ENCODE measurements at places on chromosomes 16 and 17.

DNA sequence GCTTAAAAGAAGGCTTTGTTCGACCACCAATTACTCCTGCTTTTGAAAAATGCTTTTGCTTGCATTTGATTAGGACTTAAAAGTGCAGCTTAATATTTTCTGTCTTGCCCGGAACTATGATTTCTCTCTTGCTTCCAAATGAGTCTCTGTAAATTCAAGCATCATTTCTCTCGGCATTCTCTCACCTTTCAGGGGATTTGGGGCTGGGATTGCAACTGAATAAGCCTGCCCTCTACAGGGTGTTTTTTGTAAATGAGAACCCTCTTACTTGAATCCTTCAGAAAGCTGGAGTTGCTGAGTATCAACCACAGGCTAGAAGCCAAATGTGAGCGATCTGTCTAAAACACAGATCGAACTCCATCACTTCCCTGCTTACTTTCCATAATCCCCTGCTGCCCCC lies 234.6 kb downstream of the TMEM114 start:
- DNase-seq, result no peak

DNA sequence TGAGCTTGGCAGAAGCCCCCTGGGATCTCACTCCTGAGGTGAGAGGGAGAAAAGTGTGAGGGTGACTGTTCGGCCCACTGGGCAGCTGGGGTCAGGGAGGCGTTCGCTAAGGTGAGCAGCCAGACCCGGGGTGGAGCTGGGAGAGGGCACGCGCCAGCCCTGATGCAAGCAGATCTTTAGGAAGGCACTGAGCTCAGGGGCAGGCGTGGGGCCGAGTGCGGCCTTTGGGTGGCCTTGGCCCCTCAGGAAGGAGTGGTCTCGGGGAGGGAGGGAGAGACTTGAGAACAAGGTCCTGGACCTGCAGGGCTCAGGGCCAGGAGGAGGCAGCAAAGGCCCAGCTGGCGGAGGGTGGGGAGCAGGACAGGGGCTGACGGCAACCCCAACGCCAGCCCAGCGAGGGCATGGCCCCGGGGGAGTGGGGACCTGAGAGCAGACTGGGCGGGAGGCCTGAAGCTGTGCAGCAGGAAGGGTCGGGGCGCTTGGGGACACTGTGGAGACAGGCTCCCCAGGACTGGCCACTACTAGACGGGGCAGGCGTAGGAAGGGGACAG lies 14.5 kb upstream of the WDR45B start:
- no peak for DNase-seq

- DNase-seq, result no peak
These were observed 4.4 kb downstream of the SERPINF2 start for GRCh38 chr17:1746975-1747543.

GRCh38 chr16:11734653-11735043 lies 8.0 kb downstream of the TXNDC11 start:
- DNase-seq, result no peak

GRCh38 chr17:79029327-79030009 lies 5.5 kb downstream of the C1QTNF1 start:
- no peak for DNase-seq

DNA sequence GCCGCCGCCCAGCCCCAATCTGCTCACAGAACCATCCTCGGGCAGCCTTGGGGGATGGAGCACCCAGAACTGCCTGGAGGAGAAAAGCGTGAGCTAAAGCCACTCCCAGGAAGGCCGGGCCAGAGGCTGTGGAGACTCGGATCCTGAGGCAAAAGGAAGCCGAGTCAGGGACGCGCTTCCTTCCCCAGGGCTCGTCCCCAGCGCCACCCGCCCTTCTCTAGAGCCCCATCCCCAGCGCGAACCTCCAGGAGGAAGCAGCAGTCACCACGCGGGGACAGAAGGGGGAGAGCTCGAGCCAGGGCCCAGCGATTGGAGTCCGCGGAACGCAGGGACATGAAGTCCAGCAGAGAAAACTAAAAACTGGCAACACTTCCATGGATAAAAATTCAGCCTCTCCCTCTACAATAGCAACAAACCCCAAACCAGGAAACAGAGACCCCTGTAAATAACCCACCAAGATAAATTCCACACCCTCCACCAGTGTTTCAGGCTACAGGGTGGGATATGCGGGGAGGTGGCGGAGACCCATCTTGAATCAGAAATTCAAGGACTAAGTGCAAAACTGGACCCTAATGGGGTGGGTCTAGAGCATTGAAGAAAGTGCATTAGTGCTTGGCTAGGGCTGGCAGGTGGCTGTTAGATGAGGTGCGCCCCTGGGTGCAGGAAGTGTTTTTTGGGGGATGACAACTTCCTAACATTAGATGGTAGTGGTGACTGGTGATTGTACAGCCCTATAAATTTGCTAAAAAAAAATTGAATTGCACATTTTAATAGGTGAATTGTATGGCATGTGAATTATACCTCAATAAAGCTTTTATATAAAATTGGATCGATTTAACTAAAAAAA lies 116.1 kb upstream of the METRNL start:
- peak; percentile 93 for DNase-seq

- no peak for DNase-seq
These were observed 225.0 kb downstream of the C16orf78 start for GRCh38 chr16:49598383-49599170.

GRCh38 chr16:17803625-17804410 lies 333.1 kb upstream of the XYLT1 start:
- DNase-seq, result peak; percentile 98

- no peak for DNase-seq
These were observed 14.9 kb upstream of the NFATC3 start for GRCh38 chr16:68070249-68070730.

DNA sequence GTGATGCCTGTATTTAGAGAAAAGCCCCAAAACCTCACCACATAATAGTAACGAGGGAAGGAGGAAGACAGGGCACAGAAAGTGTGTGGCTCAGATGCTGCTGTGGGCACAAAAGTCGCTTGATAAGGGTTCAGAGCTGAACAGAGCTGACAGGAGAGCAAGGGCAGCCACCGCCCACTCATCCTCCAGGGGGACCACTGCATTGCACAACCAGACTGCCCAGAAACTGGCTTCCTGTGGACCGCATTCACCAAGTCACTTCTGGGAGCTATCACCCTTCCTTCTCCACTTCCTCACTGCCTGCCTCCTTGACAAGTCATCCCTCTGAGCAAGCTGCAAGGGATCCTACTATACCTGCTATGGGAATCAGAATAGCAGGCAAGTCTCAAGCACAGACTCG lies 512.4 kb upstream of the CDH11 start:
- DNase-seq, result peak; percentile 9

- DNase-seq, result peak; percentile 70
These were observed 13.4 kb downstream of the MFSD6L start for GRCh38 chr17:8785547-8786413.

Measured in EH (cell line).